Small intestine (tissue), 16 donors: ENCODE measurements at places on chromosomes 6 and 20.

DNA sequence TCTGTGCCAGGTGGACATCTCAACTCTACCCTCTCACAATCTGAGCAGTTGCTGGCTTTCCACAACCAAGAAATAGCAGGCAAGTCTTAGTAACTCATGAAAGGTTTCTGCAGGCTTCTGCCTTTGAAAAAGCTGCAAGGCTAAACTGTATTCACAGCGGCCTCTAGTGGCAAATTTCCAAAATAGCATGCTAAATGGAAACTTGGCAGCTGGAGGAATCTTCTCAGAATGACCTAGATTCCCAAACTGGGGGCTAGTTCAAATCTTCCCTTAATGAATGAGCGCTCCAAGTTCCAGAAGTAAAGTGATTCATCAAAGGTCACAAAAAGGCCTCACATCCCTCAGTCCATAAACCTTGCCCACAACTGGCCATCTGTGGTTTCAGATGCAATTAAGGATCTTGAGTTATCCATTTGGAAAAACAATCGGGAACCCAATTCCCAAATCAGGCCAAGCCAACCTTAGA is 11.9 kb upstream of the CPNE5 start:
- H3K4me3 ChIP-seq, result no peak overlapping the region
- no peak overlapping the region for H3K27ac ChIP-seq
- peak; percentile 74 for DNase-seq
- peaks cover 24% of the 10 kb centered on the region for H3K4me1 ChIP-seq
- H3K36me3 ChIP-seq, result peaks cover 3% of the 10 kb centered on the region
- no peaks in the 10 kb centered on the region for H3K27me3 ChIP-seq

DNA sequence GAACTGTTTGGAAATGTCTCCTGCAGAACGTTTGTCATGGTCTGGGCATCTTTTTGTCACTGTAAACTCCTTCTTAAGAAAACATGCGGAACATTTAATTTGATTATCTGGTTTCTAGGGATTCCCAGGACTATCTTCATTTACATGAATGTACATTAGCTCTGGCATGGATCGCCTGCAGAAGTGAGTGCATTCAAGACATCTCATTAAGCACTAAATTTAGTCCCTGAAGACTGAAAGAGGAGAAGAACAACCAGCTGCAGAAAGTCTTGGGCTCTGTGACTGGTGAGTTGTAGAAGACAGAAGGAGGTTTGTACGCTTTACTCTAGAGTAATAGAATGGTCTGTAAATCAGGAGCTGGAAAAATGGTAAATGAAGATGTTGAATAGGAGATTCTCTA is 540.7 kb downstream of the BCKDHB start:
- DNase-seq, result no peak
- H3K4me3 ChIP-seq, result no peak overlapping the region
- H3K36me3 ChIP-seq, result no peaks in the 10 kb centered on the region
- H3K27me3 ChIP-seq, result no peaks in the 10 kb centered on the region

DNA sequence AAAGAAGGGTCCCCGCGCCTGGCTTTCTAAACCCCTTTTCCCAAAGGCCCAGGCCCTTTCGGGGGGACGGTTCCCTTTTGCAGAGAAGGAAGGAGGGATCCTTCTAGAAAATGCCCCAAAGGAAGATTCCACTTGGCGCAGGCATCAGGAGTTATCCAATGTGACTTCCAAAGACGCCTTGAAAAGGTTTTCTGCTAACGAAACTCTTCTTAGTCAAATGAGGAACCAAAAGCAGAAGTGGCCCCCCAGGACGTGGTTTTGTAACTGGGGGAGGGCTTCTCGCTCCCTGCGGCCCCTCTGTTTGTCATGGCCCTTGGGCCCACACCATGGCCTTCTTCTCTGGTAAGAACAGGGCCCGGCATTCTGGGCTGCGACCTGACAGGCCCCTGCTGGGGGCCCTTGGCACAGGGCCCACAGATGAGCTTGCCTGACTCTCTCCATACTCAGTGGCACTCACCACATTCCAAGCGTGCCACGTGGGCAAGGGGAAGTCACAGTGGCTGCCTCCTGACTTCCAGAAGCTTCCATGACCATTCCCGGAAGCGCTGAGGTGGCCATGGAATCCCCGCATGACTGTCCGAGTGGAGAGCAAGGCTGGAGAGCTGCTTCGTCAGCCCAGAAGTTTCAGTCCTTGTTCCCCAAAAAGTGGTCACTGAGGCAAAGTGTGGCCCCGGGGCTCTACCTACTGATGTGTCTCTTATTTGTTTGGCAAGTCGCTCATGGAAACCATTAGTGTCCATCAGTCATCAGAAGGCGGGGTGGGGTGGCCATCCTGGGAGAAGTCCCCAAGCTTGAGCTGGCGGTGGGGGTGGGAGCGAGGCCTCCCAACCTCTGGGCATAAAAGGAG is 834 bp upstream of the CTSZ start:
- H3K27ac ChIP-seq, result peak overlapping the region; percentile 17
- peak overlapping the region; percentile 87 for H3K4me3 ChIP-seq
- H3K4me1 ChIP-seq, result peaks cover 4% of the 10 kb centered on the region
- no peaks in the 10 kb centered on the region for H3K36me3 ChIP-seq
- no peak for DNase-seq

GRCh38 chr6:15176816-15177370 is 69.0 kb upstream of the JARID2 start:
- no peak for DNase-seq
- H3K4me1 ChIP-seq, result no peaks in the 10 kb centered on the region
- H3K4me3 ChIP-seq, result no peak overlapping the region
- H3K27ac ChIP-seq, result no peak overlapping the region
- H3K27me3 ChIP-seq, result no peaks in the 10 kb centered on the region
- H3K36me3 ChIP-seq, result no peaks in the 10 kb centered on the region

- no peak overlapping the region for H3K4me3 ChIP-seq
- H3K4me1 ChIP-seq, result no peaks in the 10 kb centered on the region
- H3K27me3 ChIP-seq, result no peaks in the 10 kb centered on the region
- H3K27ac ChIP-seq, result no peak overlapping the region
- H3K36me3 ChIP-seq, result no peaks in the 10 kb centered on the region
Observed at GRCh38 chr6:64890609-64891008, 816.4 kb downstream of the EYS start.

DNA sequence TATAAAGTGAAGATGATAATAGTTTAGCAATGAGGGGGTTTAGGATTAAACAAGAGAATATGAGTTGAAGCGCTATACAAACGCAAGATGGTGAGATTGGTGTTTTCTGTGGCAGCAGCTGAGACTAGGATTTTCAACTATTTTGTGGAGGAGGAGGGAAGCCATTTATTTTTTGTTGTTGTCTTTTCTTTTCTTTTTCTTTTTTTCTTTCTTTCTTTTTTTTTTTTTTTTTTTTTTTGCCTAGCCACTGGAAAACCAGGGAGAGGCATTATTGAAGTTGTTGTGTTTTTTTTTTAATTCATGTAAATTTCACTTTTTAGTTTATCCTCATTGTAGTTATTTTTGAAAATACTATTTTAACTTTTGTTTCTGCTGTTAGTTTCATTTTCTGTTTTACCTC is 15.9 kb downstream of the PARD6B start:
- no peak for DNase-seq
- no peaks in the 10 kb centered on the region for H3K27me3 ChIP-seq
- no peak overlapping the region for H3K4me3 ChIP-seq
- H3K4me1 ChIP-seq, result peaks cover 2% of the 10 kb centered on the region
- H3K27ac ChIP-seq, result peak overlapping the region; percentile 80

DNA sequence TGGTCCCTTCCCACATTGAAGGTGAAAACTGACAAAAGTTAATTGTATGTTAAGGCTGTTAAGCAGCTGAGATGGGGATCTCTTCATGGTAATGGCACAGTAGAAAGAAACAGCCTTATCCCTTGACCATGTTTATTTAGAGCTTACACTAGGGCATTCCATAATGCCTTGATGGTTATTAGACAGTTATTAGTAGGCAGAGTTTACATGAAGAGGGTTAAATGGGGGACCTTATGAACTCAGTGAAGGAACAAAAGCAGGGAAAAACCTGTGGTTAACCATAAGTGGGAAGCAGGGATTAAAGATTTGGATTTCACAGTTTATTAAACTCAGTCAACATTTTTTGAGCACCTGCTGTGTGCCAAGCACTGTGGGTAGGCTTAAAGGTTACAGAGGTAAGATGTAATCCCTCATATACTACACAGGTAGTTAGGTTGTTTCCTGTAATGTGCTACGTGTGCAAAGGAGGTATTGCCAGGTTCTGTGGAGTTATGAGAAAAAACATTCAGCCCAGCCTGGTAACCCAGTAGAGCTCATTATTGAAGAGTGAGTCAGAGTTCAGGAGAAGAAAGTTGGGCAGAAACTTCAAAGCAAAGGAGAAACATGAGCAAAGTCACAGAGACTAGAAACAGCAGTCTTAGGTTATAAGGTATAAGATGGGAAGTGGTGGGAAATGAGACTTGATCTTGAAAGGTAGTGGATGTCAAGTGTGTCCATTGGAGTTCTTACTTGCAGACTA is 32.3 kb upstream of the GNRH2 start:
- no peaks in the 10 kb centered on the region for H3K4me1 ChIP-seq
- H3K27ac ChIP-seq, result no peak overlapping the region
